T-cell (primary cell): ENCODE measurements at places on chromosomes 7 and 10. TPM values are rescaled to one million over a fixed set of nuclear protein-coding genes. Genes with fewer than 3 reads are reported as not detected.

AGBL3 gene
- 2.5 TPM for total RNA-seq

DNA sequence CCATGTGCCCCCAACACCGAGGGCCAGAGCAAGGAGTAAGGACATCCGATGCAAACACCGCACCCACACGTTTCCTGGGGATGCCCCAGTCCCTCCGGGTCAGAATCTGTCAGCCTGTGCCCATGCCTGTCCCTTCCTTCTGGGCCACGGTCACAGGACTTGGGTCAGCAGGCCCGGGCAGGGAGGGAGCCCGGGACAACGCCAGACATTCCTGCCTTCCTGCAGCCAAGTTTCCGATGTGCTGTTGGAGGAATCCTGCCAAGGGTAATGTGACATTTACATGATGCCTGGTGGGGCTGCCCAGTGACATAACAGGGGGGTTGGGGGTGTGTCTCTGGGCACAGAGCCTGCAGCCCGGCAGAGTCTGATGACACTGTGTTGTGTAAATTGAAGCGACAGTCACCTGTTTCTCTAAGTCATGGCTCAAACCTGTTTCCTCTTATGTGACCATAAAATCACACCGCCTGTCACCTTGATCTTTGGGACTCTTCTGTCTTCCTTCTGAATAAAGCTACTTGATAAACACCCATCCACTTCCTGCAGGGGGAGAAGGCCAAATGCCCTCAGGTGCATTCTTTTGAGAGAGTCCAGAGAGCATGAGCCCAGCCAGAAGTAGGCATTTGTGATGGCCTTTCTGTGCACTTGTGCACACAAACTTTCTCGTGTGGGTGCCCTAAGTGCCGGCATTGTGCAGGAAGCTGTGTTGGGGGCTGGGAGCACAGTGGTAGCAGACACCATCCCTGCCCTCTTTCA is 175.3 kb upstream of the RHEB start:
- no peak for DNase-seq

CH25H gene
- 0.21 TPM for total RNA-seq

DNA sequence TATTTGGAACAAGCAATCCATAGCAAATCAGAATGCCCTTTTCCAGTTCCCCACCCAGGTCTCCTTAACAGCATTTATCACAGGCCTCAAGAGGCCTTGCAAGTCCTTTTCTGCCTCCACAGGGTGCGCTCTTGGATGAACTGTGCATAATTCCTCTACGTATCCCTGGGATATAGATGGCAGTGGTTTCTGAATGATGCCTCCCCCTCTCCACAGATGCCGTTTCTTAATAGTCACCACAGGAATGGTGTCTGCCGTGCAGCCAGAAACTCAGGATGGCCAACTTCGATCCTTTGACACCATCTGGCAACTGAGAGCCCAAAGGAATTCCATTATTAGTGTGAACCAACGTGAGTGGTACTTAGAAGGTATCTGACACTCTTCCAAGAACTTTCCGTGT is 43.1 kb downstream of the JAZF1 start:
- no peak for DNase-seq

DNA sequence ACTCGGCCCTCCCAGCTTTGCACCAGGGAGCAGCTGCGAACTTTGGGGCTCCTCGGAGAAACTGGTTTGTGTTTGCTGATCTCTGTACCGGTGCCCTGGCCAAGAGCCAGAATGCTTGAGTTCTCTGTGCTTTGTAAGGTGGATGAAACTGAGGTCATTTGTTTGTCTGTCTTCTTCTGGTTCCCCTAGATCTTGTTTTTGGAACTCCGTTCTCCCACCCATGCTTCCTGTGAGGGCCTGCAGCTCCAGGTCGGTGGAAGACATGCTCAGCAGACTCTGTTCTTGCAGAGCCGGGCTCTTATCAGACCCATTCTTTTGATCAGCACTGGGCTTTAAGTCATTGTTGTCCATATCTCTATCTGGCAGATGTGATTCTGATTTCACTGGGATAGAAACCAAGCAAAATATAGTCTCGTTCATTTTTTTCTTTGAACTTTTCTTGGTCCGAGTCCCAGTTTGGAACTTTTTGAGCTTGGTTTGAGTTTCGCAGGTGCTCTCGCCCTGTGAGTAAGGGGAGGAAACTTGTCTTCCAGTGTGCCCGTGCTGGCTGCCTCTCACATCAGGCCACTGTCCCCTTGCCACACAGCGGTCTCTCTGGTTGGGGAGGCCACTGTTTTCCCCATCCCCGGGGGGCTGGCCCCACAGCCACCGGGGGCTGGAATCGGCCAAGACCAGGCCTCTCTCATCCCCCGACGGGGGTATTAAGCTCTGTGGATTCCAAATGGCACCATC is 31.2 kb downstream of the JCAD start:
- no peak for DNase-seq

VPS50 gene
- 35.3 TPM for total RNA-seq

GRCh38 chr7:27953361-27953760 is 213.4 kb downstream of the TAX1BP1 start:
- DNase-seq: no peak

BTBD16 gene
- total RNA-seq: not detected

- DNase-seq: no peak
Measured at GRCh38 chr10:122029499-122030199, 40.7 kb downstream of the TACC2 start.
